OCI-M1 (cell line): ENCODE measurements at places on chromosomes 2 and 18.

DNA sequence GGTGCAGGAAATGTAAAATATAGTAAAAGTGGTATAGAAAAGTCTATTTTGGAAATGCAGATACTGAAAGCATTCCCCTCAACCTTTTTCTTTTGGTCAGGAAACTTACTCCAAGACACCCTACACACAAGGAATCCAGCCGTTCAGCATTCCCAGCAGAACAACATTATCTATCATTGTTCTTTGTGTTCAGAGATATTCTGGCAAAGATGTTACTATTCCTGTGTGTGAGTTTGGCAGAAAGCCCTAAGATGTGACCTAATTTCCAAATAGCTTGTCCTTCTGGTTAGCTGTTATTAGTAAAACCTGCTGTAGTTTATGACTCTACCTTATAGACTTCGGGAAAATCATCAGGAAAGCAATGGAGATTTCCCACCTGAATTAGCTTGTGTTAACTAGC lies 78.1 kb upstream of the PELI1 start:
- DNase-seq, result no peak

DNA sequence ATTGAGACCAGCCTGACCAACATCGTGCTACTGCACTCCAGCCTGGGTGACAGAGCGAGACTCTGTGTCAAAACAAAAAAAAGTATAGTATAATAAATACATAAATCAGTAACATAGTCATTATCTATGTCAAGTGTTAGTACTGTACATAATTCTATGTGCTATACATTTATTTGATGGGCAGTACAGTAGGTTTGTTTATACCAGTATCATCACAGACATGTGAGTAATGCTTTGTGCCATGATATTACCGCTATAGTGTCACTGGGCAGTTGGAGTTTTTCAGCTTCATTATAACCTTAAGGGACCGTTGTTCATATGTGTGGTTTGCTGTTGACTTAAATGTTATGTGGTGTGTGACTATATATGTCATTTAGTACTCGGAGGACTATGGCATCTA lies 24.9 kb downstream of the MTA3 start:
- no peak for DNase-seq

DNA sequence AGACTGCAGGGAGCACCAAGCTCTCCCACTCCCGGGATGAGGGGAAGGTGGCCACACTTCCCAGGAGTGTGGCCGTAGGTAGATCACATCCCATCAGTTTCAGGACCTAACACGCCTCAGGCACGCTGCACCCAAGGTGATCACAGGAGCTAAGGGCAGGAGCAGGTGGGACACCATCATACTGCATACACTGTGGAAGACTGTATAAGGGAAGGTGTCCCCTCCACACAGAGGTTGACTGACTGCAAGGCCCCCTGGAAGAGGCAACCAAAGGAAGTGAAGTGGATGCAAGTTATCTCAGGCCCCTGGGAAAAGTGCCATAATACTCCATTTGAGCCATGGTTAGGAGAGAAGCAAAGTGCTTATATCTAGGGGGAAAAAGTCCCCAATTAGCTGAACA lies 351.9 kb upstream of the SMIM21 start:
- DNase-seq, result no peak

GRCh38 chr2:88176352-88176984 lies 6.3 kb downstream of the THNSL2 start:
- no peak for DNase-seq
